Liver (tissue), 10 donors: ENCODE measurements at places on chromosomes 6 and 20. TPM values are rescaled to one million over a fixed set of nuclear protein-coding genes. Genes with fewer than 3 reads are reported as not detected.

GRCh38 chr20:41003143-41003935 lies 25.3 kb upstream of the TOP1 start:
- DNase-seq: no peak

DNA sequence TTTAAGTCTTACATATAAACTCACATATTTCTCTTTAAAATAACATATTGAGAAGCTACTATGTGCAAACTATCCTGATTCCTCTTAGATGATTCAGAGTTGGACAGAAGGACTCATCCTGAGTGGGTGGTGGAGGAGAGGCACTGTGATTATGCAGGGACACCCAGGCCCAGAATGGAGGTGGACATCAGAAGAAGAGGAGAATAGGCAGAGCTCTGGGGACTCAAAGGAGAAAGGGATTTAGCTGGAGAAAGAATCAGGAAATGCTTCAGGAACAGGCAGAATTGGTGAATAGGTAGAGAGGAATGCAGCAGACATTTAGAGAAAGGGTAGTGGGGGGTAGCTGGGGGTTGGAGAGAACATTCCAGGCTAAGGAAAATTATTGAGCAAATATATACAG lies 17.4 kb downstream of the RCAN2 start:
- DNase-seq: no peak

SYCP2L gene
- 0.28 TPM for total RNA-seq

DNA sequence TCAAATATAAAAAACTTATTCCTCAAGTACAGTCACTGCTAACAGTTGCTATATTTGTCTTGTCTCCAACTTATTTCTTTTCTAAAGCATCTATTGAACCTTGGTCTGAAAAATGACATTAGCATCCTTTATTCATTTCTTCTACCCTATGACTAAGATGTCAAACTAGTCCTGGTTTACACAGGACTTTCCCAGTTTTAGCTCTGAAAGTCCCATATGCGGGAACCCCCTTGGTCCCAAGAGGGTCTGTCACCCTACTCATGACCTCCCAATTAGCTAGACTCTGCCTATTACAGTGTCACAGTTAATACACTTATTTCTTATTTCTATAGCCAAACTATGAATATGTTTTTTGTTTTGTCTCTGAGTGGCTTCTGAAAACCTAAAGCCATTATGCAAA lies 37.1 kb downstream of the PLEKHG1 start:
- DNase-seq: no peak

- no peak for DNase-seq
Measured at GRCh38 chr6:144681334-144681733, 396.2 kb downstream of the UTRN start.

HCRTR2 gene
- not detected for total RNA-seq

EDN3 gene
- not detected for total RNA-seq

RIPOR2 gene
- 10.9 TPM for total RNA-seq

CCR6 gene
- total RNA-seq: not detected

DNA sequence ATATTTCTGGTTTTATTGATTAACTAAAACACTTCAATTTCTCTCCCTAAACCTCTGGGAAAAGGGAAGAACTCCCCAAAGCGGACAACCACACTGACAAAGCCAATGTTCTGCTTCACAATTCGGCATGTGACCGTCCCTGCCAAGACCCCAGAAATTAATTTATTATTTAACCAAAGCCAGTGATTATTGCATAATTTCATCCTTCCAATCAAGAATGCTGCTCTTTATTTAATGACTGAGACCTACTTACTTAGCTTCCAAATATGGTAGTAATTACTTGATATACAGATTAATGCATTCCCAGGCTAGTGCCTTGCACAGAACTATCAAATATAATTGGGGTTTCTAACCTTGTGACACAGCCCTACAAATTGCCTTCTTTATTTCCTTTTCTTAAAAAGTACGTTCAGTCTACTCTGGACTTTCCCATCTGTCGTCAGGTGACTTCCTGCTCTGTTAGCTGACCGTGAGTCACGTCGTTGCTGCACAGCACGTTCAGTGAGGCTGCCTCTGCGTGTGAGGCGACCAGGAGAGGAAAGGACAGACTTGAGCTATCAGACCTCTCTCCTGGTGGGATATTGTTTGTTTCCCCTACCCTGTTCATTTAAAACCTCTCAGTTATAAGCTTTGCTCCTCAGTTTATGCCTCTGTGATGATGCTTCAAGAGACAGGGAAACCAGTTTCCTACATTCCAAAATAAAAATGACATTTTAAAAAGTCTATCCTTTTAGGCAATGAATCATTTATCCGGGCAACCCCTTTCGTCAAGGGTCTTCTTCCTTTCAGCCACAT lies 55.7 kb upstream of the TNFAIP3 start:
- no peak for DNase-seq

DNA sequence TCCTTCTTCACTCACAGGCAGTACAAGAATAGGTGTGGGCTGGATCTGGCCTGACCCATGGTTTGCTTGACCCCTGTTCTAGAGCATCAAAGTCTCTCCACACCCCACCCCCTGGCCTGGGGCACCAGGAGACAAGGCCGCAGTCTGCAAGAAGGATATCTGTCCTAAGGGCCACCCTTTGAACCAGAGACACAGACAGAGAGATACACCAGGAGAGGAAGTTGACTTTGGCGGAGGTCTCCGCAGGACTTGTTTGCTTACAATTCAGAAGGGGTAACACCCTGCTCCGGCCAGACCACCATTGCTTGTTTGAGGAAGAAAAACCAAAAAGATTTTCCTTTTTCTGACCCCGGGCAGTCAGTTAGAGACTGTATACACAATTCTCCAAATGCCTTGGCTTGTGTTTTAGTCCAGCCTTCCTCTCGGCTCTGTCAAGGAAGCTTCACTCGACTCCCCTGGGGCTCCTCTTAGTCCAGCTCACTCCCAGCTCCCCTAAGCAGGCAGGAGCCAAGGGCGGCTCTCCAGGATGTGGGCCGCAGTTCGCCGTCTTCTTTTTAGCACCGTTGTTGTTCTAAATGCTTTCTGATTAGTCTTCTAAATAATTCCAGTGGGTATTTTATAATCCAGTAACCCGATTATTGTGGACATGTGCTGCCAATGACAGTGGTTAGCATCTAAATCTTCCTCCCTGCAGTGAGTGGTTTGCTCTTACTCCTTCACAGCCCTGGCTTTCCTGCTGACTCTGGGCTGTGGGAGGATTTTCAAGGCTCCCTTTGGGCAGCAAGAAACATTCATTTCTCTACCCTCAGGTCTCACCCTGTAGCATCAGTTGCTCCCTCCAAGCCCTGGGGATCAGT lies 58.6 kb upstream of the MRPS10 start:
- DNase-seq: no peak

DNA sequence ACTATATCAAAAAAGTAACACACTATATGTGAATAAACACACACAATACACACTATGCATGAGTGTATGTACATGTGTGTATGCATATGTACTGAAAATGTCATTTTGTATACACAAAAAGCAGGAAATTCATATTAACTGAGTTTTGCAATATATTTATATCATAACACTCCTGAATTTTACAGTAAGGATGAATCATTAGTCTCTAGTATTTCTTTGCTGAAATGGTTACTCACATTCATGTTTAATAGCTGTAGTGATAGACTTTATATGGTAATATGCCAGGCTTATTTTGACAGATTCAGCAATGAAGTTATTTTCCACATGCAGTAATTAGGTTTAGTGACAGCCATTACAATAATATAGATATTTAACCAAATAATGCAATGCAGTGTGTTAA lies 1216.2 kb upstream of the CITED2 start:
- DNase-seq: no peak

DNA sequence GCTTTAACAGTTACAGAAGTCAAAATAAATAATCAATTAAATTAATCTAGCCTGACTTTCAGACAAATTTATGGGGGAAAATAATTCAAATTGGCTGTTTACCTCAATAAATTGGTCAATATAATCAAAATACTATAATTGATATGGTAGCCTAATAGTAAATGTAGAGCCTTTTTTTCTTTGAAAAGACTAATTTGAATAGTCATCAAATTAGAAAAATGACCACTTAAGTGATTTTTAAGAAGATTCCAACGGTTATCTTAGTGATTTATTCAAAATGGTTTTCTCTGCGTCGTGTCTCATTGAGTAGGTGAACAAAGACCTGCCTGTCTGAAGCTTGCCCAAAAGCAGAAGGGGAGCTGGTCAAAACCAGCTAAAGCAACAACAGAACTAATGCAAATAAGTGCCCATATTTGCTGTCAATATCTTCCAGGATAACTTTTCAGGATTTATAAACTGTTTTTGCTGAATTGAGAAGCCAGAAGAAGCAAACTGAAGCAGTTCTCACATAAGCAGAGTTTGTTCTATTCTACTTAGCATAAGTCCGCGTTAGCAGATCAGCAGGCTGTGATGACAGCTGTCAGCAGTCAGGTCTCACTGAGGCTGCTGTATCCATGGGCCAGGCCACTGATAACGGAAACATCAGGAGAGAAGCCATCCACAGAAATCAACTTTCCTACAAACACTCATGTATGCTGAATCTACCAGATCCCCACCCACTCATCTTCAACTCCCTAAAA lies 7.0 kb downstream of the RCAN2 start:
- DNase-seq: no peak

DNA sequence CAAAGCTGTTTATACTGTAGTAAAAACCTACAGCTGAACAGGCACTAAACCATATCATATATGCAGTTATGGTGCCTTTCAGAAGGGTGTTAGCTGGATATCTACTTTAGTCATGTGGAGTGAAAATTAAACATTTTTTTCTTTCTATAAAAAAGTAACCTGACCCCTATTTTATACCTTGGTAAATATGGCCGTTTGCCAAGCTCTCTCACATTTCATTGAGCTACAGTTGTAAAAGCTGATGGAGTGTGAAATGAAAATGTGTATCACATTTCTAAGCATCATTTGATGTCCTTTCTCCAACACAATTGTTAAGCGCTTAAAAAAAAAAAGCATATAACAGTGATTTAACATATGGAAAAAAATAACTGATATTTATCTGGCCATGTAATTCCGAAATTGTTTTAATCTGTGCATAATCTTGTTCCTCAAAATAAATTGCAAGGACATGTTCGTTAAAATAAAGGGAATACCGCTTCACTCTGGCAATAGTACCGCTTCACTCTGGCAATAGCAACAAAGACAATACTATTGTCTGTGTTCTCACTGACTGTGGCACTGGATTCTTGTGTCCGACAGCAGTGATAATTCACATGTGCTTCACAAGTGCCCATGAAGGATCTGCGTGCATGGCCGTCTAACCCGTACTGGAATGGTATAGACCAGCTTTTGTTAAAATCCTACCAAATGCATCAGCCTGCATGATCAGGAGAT lies 391.8 kb upstream of the SOX4 start:
- no peak for DNase-seq

C20orf202 gene
- total RNA-seq: 0.42 TPM

DZANK1 gene
- 0.28 TPM for total RNA-seq

CFB gene
- total RNA-seq: 3,272 TPM

DNA sequence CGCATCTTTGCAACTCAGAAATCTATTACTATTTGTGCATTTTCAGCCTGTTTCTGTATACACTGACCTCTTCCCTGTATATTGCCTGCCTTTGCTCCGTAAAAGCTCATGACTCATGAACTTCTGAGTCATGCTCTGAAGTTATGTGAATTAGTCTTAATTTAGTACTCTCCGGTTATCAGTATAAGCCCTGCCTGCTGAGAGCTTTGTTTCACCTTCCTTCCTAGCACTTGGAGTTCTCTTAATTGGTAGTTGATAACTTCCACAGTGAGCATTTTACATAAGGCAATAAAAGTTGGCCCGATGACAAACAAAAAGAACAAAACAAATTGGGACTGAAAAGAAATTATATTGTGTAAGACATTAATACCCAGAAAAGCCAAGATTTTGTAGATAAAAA lies 231.4 kb downstream of the GJA1 start:
- DNase-seq: no peak

DSP gene
- 41.2 TPM for total RNA-seq

- DNase-seq: no peak
Measured at GRCh38 chr6:2732503-2733089, 18.1 kb downstream of the MYLK4 start.

GRCh38 chr6:45818655-45819054 lies 197.0 kb downstream of the CLIC5 start:
- DNase-seq: no peak

DNA sequence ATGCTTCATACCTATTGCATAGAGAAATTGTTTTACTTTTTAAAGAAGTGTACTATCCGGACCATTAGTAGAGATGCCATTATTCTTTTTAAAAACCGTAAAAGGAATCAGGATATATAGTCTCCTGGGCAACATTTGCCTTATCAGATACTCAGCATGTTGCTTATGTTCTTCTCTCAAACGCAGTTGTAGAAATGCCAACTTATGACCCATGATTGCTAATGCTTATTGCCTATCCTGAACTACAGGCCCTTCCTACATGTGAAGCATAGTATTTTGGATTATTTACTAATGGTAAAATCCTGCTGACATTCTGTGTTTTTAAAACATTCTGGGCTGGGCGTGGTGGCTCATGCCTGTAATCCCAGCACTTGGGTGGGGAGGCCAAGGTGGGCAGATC lies 99.5 kb downstream of the FOXO3 start:
- DNase-seq: no peak

DNA sequence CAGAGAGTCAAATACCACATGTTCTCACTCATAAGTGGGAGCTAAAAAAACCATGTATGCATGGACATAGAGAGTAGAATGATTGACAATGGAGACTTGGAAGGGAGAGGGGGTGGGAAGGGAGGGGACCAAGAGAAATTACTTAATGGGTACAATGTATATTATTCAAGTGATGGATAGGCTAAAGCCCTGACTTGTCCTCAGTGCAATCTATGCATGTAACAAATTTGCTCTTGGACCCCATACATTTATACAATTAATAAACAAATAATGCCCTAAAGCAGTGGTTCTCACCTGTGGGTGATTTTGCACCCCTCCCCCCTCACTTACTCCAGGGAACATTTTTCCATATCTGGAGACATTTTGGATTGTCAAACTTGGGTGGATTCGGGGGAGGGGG lies 33.5 kb upstream of the NEDD9 start:
- no peak for DNase-seq

- no peak for DNase-seq
Measured at GRCh38 chr6:136593748-136594490, 43.7 kb upstream of the MAP7 start.

DNA sequence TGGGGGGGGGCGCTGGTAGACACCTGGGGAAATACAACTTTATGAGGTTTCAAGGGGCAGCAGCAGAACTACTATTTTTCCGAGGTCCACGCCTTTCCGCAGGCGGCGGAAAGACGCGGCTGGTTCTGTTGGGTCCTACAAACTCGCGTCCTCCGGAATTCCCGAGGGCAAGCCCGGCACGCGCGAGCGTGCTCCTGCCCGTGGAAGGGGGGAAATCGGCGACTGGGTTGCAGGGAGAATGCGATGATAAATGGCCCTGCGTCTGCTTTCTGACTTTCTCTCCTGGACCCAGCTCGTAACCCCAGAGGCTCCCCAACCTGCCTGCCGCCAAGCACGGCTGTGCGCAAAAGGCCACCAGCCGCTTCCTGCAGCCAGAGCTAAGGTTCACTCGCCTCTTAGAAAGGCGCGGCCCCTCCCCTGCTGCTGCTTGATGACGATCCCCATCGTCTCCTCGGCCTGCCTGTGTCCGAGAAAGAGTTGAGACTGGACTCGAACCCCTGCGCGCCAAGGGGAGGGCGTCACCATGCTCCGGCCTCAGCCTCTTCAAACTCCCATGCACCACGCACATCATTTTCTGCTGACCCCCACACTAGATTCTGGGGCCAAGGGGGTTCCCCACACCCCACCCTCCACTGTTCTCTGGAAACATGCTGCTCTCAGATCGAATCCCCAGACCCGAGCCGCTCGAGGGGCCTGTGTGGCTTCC lies 6.7 kb downstream of the FOXA2 start:
- no peak for DNase-seq

GRCh38 chr6:170147832-170148708 lies 142.8 kb downstream of the DLL1 start:
- DNase-seq: no peak
